ENCODE measurements at places on chromosomes 7 and 10. TPM values are rescaled to one million over a fixed set of nuclear protein-coding genes. Genes with fewer than 3 reads are reported as not detected.

GRCh38 chr7:112080441-112080840, 125.8 kb downstream of the DOCK4 start:
- DNase-seq, result peak; percentile 89

DNA sequence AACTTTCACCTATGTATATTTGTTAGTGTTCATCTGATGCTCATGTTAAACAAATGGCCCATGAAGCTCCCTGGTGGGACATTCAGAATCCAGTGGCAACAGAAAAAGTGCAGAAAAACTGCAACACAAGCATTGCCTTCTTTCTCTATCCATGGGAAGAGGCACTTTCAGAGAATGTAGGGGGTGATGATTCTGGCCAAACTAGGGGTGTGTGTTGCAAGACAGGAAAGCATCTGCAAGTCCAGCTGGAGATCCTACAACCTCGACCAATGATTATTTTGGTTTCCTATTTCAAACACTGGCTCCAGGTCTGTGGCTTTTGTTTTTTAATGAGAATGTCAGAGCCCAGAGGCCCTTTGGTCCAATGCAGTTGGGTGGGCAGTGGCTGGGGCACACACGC, 198.7 kb downstream of the CXCL12 start:
- DNase-seq, result no peak

Gene SHH
- 0.06 TPM for total RNA-seq

Gene ITIH2
- not detected for total RNA-seq

- DNase-seq, result no peak
Measured at GRCh38 chr10:12568391-12569009, 219.2 kb downstream of the CAMK1D start.

DNA sequence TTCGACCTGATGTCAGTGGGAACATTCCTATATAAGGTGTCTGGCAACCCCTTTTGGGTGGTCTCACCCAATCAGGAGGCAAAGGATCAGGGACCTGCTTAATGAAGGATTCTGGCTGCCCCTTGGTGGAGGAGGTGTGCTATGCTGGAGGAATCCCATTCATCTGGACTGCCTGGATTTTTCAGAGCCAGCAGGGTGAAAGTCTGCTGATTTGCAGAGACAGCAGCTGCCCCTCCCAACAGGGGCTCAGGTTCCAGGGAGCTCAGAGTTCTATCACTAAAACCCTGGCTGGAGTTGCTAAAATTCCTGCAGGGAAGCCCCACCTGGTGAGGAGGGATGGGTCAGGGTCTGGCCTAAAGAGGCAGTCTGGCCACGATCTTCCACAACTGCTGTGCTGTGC, 398.5 kb upstream of the CNTNAP2 start:
- DNase-seq, result no peak

Gene THAP5
- 17.6 TPM for total RNA-seq

Measured in glomerular endothelial cell (primary cell).